LHCN-M2 (cell line): ENCODE measurements at places on chromosomes 1 and 21. TPM values are rescaled to one million over a fixed set of nuclear protein-coding genes. Genes with fewer than 3 reads are reported as not detected.
A peak's percentile ranks its signal among the peaks of the same experiment; 100 is the strongest.

- DNase-seq, result peak; percentile 37
Observed at GRCh38 chr1:59029411-59030167, 245.7 kb upstream of the JUN start.

DNA sequence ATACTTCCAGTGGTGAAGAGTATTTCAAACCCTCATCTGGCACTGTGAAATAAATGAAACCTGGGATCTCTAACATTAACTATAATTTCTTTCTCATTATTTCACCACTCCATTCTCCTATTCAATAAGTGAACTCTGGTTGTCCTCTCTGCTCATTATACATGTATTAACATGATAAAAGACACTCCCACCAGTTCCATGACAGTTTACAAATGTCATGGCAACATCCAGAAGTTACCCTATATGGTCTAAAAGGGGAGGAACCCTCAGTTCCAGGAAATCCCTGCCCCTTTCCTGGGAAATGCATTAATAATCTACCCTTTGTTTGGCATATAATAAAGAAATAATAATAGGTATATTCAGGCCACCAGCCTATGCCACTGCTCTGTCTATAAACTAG is 62.7 kb upstream of the BRINP3 start:
- DNase-seq, result no peak

GRCh38 chr1:165441166-165441880 is 3.6 kb downstream of the RXRG start:
- DNase-seq, result no peak

DNA sequence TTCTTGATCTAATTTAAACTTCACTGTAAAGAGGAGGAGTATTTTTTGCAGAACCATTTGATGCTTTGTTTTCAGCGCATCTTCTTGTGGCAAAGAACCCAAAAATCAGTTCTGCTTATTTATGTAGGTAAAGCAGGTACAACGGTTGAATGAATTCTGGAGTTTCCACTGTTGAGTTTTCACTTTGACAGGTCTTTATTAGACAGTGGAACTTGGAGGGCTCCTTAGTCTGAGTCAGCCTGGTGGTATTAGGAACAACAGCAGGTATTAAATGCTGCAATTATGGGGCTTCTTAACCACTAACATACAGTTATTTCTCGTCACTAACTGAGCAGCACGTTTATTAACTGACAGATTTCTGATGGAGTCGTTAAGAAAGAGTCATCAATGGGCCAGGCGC is 1.2 kb downstream of the LRIG2 start:
- no peak for DNase-seq

- no peak for DNase-seq
Observed at GRCh38 chr1:25031601-25031965, 101.5 kb upstream of the RUNX3 start.

- peak; percentile 26 for DNase-seq
Observed at GRCh38 chr1:220271706-220272046, 577 bp downstream of the RAB3GAP2 start.

DNA sequence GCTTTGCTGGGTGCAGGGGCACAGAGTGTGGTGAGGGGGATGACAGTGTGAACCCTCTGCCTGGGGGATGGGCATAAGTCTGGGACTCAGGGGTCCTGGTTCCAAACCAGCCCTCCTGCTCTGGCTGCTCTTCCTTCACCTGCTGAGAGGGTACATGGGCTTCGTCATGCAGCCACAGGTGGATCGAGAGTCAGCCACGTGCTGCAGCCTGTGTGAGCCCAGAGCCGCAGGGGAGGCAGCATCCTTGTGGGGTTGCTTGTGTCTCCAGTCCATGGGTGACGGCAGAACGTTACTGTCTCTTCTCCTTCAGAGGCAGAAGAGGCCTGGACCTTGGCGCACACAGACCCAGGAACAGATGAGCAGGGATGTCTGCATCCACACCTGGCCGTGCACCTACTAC is 12.1 kb downstream of the SNAP47 start:
- no peak for DNase-seq

DNA sequence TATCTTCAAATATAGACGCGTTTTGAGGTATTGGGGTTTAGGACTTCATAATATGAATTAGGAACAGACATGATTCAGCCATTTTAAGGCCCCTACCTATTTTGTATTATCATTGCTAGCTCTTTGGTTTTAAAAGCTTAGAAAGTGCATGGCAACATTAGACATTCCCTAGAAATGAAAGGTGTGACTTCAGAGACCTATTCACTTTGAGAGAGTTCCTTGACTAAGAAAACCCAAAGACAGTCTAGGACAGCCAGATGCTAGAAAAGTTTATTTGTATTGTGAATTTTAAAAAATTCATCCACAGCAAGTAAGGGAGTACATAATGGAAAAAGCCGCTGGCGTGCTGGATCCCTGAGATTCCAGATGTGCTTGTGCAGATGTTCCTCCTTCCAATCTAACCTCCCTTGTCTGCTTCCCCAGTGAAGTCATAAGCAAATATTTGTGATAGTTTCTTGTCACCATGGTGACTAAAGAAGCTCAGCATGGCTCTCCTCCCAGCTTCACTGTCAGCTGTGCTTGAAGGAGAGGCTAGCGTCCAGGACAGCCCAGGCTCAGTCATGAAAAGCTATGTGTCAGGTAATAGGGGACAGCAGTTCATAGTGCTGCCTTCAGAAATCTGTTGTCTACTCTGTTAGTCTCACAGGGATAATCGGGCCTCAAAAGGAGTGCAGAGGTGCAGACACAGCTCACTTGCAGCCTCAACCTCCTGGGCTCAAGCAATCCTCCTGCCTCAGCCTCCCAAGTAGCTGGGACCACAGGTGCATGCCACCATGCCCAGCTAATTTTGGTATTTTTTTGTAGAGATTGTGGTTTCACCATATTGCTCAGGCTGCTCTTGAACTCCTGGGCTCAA is 34.8 kb downstream of the KPNA6 start:
- peak; percentile 80 for DNase-seq

DNA sequence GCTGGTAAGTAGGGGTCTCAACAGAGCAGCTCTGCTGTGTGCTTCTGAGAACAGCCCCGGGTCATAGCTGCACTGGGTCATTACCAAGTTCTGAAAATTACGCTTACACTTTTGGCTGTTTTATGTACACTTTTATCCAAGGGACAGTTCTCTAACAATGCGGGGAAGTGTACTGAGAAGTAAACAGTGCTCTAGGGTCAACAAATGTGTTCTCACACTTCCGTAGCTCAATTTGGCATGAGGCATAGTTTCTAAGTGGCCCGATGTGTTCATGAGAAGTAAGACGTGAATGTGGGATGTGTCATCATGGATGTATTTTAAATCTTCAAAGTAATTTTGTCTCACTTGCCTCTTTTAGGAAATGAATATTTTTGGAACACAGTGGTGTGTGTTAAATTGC is 10.9 kb upstream of the VAMP3 start:
- no peak for DNase-seq

DNA sequence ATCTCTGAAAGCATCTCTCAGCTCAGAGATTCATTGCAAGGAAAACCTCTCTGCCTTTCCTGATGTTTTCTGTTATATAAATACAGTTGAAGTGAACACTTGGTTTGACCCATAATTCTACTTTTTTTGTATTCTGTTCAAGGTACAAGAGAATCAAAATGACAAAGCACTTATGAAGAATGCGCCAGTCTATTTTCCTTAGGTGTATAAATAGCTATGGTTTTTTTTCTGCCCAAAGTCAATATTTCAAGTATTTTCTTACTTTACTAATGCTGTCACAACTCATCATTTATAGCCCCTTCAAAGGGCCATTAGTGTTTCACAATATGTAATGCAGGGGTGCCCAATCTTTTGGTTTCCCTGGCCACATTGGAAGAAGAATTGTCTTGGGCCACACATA is 142.5 kb upstream of the C1orf105 start:
- DNase-seq, result no peak

- DNase-seq, result no peak
Observed at GRCh38 chr1:162191396-162192305, 122.2 kb downstream of the NOS1AP start.

DNA sequence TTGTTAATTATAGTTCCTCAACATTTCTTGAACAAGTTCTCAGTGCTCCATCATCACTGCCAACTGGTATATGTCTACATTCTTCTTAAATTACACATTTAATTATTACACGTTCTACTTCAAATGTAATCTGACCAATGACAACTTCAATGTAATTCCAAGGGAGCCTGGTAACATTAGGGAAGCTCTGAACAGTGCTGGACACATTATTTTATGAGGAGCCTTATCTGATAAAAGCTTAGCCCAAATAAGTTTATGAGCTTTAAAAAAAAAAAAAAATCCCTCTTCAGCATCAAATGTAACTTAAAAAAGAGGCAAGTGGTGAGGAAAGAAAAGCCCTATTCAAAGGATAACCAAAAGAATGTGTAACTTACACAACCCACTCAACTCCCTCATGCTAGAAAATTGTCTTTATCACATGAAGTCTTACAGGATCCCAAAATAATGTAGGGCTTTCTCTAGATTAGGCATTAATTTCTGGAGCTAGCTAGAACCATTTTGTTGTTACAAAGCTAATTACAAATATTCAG is 35.2 kb upstream of the ABCA4 start:
- DNase-seq, result no peak

Gene BLACAT1
- total RNA-seq, result not detected in 2 replicates

Gene CASZ1
- 0.11 and 0.26 TPM in 2 replicates for total RNA-seq

Gene NUP210L
- not detected in 2 replicates for total RNA-seq

Gene FCRL6
- not detected in 2 replicates for total RNA-seq

Gene TMEM234
- 14.4 and 16.6 TPM in 2 replicates for total RNA-seq
